Stimulated activated CD4-positive, alpha-beta T cell treated with anti-CD3 and anti-CD28 coated beads, Interleukin-4, amount 100 ng/mL, for 4 hours (primary cell): ENCODE measurements at places on chromosomes 2 and 18.

DNA sequence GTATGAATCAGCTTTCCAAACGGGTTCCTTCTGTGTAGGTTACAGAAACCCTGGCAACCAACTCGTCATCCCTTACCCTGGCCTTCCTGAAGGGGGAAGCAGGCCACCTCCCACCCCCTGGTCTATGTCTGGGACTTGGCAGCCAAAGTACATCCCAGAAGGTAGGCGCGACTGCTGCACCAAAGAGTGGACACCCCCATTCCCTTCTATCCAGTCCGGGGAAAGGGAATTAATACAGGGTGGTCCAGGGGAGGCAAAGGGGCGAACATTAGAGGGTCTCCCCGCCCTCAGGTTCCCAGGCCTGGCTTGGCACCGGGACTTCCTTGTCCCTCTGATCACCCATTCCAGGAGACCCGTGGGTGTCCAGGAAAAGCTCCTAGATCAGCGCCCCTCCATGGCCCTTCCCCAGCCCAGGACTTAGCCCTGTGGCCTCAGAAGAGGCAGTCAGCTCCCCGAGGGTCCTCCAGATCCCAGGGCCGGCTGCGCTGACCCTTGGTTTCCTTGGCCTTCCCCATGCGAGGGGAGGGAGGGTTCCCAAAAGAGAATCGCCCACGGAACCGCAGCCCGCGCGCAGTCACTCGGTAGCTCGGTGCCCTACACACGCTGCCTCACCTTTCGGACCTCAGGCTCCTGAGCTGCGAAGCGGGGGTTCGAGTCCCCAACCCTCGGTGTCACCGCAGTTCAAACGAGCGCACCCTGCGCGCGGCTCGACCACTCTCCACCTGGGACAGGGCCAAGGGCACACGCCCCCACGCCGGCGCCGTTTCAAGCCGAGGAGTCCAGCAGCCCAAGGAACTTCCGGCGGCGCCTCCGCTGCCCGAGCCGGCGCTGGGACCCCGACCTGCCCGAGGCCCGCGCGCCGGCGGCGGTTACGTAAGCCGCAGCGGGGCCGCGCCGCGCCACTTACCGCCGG, at the start of gene PER2:
Gene PER2 (minus strand): TSS at position 874 of the 913 bp plus-strand sequence. CDS start 10,674 bp downstream, outside the sequence.
- DNase-seq = peak; percentile 21

DNA sequence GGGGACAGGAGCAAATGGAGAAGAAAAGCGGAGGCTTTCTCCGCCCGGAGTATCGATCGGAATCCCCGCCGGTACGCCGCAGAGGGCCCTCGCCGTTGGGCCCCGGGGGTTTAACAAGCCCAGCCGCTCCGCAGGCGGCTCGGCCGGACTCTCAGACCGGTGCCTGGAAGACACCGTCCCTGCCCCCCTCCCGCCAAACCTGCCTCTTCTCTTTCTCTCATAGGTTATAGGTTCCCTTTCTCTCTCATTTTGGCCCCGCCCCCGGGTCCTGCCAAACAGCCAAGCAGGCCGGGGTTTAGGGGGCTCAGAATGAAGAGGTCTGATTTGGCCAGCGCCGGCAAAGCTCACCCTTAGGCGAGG, 4.4 kb downstream of the ONECUT2 start:
- no peak for DNase-seq

- no peak for DNase-seq
These were observed 740.3 kb upstream of the RAB6C start for GRCh38 chr2:129239141-129239540.

GRCh38 chr2:20675701-20676352, 8.9 kb downstream of the GDF7 start:
- DNase-seq = no peak

DNA sequence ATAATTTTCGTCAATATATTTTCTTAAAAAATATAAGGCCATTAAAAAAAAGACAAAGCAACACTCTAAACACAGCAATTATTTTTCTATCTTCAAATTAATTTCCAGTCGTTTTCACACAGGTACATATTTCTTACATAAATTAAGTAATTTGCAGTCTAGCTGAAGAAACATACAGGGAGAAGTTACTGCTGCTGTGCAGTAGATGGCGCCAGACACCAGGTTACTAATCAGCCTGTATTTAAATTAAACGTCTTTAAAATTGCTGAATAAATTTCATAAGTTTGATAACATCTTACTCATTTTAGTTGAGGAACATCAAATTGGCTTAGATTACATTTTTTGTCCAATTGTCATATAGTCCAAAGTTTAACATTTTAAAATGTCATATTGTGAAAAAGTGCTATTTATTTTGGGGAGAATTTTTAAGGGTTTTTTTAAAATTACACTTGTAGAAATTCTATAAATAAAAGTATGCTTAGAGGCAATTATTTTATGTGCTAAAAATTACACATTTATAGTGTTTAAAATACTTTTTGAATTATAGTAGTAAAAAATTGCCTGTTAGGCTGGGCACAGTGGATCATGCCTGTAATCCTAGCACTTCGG, 88.4 kb downstream of the PMAIP1 start:
- peak; percentile 41 for DNase-seq

GRCh38 chr18:6757931-6758330, 28.4 kb downstream of the ARHGAP28 start:
- DNase-seq = no peak

DNA sequence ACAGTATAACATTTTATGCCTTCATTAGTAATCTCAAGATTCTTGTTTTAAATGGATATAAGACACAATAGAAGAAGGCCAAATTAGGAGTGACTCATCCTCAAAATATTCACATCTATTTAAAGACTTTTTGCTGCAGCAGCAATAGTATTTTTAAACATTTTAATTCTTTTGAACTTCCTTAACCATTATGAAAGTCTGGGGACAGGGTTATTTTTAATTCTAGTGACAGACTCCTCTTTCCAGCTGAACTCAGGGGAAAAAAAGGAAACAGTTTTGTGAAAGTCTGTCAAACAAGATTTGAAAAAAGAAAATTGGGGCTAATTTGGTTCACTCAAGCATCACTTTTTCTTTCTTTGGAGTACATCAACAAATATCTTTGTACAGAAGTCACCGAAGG, 541.8 kb downstream of the NUP35 start:
- DNase-seq = no peak

- no peak for DNase-seq
These were observed 9.7 kb upstream of the SNED1 start for GRCh38 chr2:240988571-240989271.

DNA sequence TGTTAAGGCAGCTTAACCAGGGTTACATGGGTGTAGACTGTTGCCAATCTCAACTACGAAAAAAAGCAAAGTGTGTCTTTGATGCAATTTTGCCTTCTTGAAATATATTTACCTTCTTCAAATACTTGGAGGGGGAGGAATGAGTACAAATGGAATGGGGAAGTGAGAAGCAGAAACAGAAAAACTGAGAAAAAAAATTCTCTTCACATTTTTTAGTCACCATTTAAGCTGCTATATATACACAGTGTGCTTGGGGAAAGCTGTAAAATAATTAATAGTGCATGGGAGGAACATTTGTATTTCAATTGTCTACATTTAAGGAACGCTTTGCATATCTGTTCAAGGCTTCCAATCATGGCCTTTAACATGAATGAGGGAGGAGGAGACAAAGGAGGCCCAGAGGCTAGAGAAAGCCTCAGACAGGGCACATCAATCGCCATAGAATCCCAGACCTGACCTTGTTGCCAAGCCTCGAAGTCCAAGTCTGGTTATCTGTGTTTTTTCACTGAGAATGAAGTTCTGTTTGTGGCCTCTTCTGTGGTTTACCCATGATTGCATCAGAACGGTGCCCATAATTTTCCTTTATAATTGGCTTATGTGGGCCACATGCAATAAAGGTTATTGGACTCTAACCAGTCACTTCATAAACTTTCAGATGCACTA, 158.6 kb downstream of the PIK3C3 start:
- no peak for DNase-seq

DNA sequence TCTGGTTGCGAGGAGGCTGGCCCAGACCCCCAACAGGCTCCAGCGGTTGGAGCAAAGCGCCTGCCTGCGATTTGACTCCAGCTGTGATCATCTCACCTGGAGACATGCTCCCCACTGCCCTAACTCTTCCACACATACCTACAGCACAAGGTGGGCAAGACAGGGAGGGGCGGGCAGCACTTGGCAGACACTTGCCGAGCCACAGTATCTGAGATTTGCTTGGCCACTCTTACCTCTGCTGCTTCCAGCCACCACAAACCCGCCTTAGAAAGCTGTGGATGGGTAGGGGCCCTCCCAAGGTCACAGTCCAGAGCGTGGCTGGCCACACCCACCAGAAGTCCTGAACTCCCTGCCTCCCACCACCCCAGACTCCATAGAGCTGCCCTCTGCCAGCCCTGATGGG, 8.2 kb downstream of the CYP26B1 start:
- no peak for DNase-seq

- no peak for DNase-seq
These were observed 18.8 kb downstream of the EPHA4 start for GRCh38 chr2:221553333-221553732.

DNA sequence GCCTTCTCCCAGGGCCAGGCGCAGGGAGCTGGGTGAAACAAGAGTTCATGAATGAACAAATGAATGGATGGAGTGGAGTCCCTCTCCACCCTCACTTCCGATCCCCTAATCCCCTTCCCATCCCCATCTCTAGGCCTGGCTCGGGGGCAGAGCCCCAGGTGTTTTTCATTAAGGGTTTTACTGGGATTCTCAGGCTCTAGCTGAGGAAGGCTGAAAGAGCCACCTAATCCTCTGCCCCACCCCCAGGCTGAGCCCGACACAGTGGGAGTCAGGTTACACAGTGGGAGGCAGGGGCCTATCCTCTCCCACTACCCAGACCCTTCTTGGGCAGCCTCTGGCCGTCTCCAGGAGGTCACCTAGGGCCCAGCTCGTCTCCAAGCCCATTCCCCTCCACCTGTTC, 36.1 kb downstream of the SDC1 start:
- no peak for DNase-seq

GRCh38 chr18:13487237-13487636, 239.1 kb downstream of the FAM210A start:
- DNase-seq = no peak

- DNase-seq = no peak
These were observed 143.9 kb downstream of the CAPN13 start for GRCh38 chr2:30663321-30663720.

GRCh38 chr2:147482916-147483669, 361.7 kb upstream of the ACVR2A start:
- DNase-seq = no peak

- no peak for DNase-seq
These were observed 21.0 kb upstream of the SEMA4C start for GRCh38 chr2:96890726-96891385.
